ENCODE measurements at places on chromosomes 11 and 22. TPM values are rescaled to one million over a fixed set of nuclear protein-coding genes. Genes with fewer than 3 reads are reported as not detected.
A peak's percentile ranks its signal among the peaks of the same experiment; 100 is the strongest.

The GPHA2 gene
- total RNA-seq = not detected

The CSTF3 gene
- total RNA-seq = 24.9 TPM

The RFPL3 gene
- not detected for total RNA-seq

The ST14 gene
- total RNA-seq = 0.53 TPM

The ABCC8 gene
- total RNA-seq = not detected

The ARHGEF17 gene
- 0.25 TPM for total RNA-seq

The OR51E2 gene
- not detected for total RNA-seq

The TRIM6 gene
- 0.14 TPM for total RNA-seq

GRCh38 chr22:45999379-45999971 lies 22.5 kb upstream of the WNT7B start:
- no peak for DNase-seq

DNA sequence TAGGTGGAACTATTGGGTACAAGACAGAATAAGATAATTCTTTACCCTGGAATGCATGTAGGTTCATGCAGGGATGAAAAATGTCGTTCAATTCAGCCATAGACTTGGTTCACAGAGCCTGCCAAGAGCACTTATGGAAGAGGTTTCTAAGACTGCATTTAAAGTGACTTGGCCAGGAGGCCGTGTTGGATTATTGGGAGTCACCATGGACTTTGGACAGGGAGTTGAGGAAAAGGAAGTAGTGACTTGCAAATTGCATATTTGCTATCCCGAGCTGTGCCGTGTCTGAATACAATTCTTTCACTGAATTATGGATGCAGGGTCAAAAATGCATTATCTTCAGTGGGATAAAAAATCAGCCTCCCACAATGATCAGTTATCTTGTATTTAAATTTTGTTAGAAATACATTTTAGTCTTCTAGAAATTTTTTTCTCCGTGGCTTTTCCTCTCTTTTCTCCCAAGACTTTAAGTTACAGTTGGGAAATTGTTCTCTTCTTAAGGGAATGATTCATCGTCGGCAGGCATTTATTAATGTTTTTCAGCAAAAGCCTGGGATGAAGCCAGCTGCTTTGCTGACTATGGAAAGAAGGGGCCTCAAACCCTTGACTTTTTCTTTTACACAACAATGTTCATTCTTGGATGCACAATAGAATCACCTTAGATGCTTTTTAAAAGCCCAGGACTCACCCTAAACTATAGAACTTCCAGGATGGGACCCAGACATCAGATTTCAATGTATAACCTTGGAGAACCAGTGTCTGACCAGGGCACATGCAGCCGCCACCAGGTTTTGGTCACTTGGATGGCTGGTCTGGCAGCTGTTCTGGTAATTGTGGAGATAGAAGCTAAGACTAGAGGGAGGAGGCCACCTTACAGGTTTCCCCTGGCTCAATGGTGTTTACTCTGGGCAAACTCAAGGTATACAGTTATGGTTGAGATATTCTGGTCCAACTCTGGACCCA lies 70.8 kb downstream of the FAT3 start:
- DNase-seq = no peak

- no peak for DNase-seq
These were observed 119.2 kb downstream of the FEZ1 start for GRCh38 chr11:125376856-125377255.

DNA sequence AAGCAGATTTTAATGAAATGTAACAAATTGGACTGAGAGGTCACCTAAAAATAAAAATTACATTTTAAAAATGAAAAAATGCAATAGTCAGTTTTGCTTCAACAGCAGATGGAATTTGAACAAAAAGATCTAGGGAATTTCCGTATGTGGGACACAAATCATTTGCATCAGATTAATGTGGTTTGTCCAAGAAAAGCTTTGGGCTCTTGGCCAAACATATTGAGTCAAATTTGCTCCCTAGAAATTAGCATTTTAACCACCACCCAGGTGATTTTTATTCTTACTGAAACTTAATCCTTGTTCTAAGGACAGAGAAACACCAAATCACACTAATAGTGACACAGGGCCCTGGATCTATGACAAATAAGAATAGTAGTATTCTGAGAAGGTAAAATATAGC lies 1477.8 kb downstream of the FAM181B start:
- no peak for DNase-seq

DNA sequence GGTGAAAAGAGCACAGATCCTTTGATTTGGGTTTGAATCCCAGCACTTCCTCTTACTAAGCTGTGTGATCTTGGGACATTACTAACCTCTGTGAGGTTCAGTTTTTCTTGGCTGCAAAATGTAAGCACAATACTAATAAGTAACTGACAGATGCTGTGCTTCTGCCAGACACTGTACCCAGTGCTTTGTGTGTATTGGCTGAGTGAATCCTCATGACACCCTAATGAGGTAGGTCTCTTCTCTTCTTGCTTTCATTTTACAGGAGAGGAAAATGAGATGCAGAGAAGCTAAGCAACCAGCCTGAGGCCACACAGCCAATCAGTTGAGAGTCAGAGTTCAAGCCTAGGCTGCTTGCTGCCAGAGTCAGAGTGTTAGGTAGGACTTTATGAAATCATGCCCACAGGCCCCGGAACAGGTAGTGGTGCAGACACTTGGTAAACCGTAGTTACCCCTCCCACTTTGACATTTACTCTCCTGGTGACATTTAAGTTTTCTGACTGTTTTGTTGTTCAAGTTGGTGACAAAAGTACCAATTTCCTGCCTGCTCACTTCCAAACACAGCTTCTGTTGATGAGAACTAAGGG lies 21.2 kb downstream of the PTPRJ start:
- peak; percentile 89 for DNase-seq

DNA sequence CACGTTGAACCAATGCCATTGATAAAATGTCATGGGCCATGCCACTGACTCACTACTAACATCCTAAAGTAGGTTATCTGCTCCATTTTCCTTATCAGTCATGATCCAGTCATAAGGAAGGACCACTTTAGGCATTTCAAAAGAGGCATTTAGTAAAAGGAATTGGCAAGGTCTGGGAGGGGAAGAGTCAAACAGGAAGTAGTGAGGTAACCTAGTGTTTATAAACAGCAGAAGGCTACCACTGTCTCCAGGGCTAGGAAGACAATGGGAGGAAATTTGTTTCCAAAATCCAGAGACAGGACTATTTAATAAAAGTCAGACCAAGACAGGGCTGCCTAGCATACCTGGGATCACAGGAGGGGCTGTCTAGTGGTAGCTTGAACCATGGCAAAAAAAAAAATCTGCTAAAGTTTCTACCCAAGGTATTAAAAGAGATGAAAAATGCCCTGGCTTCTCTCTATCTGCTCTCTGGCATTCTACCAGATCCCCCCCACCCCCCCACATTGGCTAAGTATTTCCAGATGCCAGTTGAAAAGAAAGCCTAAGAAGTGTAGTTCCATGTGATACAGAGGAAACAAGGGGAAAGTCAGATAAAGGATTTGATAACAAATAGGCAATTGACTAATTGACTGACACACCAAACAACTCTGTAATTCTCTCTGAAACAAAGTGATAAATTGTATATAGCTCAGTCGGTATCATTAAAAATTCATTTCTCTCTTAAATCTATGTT lies 50.4 kb upstream of the C11orf87 start:
- no peak for DNase-seq

GRCh38 chr11:76832361-76832760 lies 28.4 kb upstream of the ACER3 start:
- DNase-seq = no peak

DNA sequence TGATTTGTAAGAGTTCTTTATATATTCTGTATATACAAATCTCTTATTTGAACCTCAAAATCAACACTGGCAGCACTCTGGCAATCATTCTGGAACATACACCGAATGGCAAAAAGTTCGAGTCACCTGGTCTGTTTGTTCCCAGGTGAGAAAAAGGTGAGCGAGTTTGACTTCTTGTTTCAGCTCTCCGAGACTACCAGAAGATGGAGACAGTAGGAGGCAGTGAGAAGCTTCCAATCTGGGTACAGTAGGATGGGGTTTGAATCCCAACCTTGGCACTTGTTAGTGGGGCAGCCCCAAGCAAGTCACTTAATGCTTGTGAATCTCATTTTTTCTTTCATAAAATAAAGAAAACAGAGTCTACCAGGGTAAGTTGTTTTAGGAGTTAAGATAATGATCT lies 76.4 kb downstream of the C2CD3 start:
- DNase-seq = no peak

DNA sequence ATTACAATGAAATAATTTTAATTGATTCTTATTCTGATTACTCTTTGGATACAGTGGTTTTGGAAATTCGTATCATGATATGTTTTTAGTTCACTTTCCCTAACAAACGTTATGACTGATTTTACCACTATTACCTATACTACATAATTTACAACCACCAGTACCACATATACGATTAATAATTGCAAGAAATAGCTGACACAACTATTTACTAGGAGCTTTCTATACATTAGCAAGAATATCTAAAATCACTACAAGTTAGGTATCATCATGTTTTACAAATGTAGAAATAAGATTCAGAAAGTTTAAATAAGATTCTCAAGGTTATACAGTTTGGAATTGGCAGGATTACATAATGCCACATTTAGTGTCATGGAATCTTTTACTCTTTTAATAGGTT lies 1401.1 kb upstream of the RAG2 start:
- DNase-seq = no peak

- no peak for DNase-seq
These were observed 47.0 kb upstream of the ALKBH3 start for GRCh38 chr11:43833657-43834073.

DNA sequence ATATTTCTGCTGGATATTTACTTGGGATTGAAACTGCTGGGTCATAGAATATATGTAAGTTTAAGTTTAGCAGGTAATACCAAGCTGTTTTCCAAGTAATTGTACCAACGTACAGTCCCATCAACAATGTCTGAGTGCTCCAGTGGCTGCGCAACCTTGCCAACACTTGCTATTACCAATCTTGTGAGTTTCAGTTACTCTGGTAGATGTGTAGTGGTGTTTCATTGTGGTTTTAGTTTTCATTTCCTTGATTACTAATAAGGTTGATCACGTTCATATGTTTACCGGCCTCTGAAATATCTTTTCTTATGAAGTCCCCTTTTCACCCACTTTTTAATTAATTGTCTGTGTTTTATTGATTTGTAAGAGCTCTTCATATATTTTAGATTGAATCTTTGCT lies 370.6 kb upstream of the CADM1 start:
- DNase-seq = no peak

DNA sequence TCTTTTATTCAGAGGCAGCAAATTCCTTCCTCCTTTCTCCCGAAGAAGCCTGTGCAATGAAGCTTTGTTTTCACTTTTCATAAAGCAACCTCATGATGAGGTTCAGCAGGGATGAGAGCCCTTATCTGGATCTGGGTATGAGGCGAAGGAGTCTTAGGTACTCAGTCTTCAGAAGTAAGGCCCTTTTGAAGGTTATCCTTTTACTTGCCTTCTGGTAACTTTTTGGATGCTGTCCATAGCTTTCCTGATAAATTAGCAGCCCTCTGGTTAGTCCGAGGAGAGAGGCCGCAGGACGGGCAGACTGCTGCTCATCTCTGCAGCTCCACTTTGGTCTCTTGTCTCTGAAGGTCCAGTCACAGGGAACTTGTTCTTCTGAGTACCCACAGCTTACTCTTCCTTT lies 1.1 kb downstream of the TRIM22 start:
- no peak for DNase-seq

DNA sequence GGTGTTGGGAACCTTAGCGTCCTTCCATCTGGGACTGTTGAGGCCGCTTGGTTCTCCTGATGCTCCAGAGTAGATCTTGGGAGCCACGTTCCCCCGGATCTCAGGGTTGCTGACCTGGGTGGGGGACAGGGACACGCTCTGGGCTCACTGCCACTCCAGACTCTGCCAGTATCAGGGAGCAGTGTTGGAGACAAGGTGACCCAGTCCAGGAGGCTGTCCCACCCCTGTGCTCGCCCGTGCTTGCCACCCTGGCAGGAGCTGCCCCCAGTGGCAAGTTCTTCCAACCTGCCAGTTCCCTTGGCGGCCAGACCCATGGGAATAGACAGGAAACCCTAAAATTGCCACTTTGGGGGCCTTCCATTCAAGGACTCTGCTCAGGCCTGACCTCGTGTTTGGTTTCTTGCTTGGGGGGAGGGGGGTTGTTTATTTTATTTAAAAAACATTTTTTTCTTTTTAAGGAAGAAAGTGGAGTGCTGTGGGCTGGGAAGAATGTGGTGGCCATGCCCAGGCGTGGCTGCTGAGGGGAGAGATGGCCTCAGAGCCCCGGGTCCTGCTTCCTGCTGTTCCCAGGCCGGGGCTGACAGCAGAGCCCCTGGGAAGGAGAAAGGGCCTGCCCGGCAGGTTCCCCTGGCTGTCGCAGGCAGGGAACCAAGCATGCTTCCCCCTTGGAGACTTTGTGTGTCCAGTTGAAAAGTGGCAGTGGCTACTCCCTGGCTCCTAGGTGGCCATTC lies 7.2 kb downstream of the GRK2 start:
- DNase-seq = no peak

DNA sequence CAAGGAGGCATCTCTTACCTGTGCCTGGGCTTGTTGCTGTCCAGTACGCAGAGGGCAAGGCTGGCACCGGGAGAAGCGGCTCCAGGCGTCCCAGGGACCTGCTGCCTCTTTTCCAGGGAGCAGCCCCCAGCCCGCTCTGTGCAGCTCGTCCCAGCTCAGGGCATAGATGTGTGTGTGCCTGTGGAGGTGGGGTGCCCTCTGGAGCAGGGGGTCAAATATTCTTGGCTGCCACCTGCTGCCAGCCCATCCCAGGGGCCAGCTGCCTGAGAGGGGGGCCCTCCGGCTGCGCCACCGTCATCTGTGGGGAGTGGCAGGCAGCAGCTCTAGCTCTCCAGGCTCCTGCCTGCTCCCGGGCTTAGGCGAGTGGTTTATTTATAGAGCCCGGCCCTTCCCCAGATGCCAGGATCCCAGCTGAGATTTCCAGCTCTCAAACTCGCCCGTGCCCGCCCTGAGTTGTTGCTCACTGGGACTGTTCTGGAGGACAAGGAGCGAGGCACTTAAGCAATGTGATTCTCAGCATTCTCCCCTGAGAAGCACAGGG lies 87.5 kb downstream of the RTL6 start:
- no peak for DNase-seq

GRCh38 chr11:92137747-92138146 lies 86.9 kb upstream of the FAT3 start:
- no peak for DNase-seq

DNA sequence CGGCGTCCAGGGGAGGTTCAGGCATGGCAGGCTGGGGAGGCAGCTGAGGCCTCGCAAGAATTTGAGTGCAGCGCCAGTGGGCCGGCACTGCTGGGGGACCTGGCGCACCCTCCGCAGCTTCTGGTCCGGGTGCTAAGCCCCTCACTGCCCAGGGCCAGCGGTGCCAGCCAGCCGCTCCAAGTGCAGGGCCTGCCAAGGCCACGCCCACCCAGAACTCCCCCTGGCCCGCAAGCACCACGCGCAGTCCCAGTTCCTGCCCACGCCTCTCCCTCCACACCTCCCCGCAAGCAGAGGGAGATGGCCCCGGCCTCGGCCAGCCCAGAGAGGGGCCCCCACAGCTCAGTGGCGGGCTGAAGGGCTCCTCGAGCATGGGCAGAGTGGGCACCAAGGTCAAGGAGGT lies 2017.3 kb downstream of the LRRC4C start:
- no peak for DNase-seq
